ENCODE measurements at places on chromosomes 4 and X.

DNA sequence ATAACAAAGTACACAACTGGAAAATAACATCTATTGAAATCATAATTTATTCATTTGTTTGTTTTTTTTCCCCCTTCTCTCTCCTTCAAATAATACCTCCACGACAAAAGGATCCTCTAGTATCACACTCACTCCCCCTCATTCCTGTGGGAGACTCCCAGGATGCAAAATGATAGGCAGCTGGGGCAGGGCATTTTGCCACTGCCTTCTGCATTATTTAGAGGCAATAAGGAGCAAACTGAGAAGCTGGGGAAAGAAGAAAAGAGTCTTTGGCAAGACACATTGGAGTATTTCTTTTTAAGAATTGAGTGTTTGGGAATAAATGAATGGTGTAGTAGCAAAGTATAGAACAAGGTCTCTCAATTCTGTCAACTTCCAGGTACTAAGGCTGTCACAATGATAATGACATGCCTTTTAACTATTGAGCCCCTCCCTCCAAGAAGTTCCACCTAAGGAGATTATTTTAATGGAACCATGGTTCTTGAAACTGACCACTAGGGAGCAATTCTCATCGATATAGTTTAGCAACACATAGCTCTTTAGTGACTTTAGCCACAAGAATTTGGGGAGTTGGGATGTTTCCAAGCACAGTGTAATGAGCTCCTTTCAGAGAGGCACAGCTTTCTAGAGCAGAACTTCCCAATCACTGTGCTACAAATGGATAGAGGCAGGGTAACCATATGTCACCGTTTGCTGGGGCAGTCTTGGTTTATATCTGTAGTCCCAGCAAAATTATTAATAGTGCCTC lies 303.3 kb downstream of the FRMPD4 start:
- no peak for DNase-seq

DNA sequence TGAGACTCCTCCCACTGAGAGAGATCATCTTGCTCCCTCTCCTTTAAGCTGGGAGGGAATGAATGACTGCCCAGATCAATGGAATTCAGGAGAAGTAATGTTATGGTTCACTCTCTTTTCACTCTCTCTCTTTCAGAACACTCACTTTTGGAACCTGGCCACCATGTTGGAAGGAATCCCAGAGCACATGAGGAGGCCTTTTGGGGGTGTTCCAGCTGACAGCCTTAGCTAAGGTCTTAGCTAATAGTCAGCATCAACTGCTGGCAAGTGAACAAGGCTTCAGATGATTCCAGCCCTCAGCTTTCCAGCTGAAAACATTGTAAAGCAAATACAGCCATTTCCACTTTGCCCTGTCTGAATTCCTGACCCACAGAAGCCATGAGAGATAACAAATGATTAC lies 124.0 kb upstream of the CLNK start:
- DNase-seq = no peak

GRCh38 chr4:3342182-3342854 lies 49.5 kb downstream of the RGS12 start:
- no peak for DNase-seq

DNA sequence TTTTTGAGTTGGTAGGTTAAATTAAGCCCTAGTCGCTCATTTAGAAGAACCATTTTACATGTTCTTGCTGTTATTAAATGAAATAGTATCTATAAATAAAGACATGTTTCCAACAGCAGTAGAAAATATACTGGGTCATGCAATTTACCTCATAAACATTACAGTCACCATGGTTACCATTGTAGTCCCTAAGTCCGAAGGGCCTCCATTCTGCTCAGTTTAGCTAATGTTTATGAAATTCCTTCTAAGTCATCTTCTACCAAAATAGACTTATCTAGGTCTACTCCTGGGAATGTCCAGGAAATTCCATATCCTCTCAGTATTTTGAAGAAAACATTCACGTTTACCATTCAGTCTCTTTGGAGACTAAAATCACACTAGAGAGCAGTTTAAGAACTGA lies 292.5 kb upstream of the DCAF8L1 start:
- DNase-seq = no peak

DNA sequence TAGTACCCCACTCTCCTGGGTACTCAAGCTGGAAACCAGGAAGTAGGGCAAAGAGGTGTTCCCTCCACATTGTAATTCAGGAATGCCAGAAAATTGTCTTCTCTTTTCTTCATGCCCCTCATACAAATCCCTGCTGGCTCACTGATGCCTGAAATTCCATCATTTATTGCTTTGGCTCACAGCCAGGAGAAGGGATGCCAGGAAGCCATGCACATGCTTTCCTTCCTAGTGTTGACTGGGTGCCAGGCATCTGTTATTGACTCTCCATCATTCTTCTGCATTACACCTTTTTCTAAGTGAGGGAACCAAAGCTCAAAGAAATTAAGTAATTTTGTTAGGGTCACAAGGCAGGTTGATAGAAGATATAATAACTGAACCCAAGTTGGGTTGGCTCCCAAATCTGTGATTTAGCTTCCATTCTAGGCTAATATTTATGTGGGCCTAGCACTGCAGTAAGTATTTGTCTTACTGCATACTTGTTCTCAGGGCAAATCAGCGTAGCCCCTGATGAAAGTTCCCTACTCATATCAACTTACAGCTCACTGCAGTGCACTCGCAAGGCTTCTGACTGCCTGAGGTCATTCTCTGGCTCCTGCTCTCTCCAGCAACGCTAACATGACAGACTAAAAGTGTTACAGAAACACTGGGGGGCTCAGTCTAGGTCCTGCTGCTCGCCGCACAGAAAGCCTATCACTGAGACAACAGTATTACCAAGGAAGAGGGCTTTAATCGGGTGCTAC lies 89.0 kb downstream of the TRAPPC11 start:
- no peak for DNase-seq

GRCh38 chr4:108681321-108681809 lies 31.0 kb downstream of the OSTC start:
- no peak for DNase-seq

- DNase-seq = no peak
Measured at GRCh38 chrX:44506678-44507077, 36.0 kb downstream of the FUNDC1 start.

DNA sequence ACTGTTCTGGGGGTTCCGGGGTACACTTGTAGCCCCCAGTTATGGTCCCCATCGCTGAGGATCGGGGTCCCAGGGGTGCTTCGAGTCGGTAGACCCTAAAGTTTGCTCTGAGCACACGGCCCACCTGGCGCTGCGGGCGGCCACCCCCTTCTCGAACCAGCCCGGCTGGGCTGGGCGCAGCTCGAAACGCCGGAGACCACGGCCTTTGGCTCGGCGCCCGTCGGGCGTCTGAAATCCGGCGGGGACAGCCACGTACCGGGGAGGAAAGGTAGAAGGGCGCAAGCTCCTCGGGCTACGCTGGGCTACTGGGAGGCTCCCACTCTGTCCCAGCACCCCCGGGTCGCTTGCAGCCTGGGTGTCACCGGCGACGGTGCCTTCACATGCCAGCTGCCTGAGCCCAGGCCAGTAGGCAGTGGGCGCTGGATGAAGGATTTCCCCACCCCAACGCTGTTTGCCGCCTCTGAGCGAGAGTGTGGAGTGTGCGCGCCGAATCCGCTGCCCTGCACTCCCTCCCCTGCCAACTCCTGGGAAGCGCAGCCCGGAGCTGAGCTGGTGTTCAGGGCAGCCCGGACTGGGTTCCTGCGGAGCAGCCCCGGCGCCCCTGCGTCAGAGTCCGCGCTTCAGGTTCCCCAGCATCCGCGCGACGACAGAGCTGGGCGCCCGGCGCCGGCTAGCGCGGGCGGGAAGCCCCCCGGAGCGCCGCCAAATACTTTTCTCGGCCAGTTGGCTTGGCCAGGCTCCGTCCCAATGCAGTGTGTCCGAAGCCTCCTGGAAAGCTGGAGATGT lies 637 bp downstream of the MAMLD1 start:
- DNase-seq = no peak

- DNase-seq = no peak
Measured at GRCh38 chr4:152346526-152346925, 189.4 kb downstream of the FBXW7 start.

- no peak for DNase-seq
Measured at GRCh38 chrX:8323356-8323755, 141.3 kb upstream of the VCX3B start.

DNA sequence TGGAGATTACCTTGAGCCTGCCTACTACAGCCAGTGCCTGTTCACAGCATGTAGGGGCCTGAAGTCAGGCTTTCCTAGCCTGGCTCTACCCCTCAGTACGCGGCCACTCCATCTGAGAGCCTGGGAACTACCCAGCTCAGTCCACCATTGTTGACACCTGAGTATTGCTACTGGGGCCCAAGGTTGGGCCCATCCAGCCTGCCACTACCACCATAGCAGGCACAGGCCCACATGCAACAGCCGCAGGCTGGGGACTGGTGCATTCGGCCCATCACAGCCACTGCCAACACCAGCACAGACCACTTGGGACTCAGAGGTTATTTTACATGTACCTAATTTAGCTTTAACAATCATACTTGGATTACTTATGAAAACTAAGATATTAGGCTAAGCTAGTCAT lies 314.0 kb downstream of the GALNTL6 start:
- DNase-seq = no peak

DNA sequence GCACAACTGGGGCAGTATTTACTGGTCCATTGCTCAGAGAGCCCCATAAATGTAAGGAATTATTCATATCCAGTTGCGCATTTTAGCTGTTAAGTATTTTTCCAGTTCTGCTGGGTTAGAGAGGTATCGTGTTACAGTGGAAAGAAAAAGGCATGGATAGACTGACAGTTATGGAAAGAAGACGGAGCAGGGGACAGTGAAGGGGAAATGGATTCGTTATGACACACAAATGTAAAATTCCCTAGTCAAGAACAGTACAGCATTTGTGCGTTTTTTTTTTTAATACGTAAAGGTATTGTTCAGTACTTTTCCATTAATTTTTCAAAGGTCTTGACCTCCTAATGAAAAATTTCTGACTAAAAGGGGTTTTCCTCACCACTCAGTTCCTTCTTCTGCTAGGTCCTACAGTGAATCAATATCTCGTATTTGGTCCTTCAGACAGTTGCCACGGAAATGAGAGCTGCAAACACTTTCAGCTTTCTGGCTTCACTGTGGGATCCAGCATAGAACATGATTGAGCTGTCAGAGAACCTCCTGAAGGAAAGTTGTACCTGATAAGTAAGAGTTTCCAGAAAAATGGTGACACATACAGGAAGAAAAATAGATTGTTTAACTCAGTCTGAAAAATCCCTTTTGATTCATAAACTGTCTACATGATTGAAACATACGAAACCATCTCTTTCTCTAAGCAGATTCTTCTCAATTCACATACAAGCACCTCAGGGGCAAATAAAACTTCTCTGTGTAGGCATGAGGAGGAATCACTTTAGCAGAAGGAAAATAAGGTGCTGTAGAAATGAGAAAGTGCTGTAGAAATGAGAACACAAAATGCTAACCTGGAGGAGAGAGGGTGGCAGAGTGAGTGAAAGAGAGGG lies 21.8 kb upstream of the BBS12 start:
- no peak for DNase-seq

- DNase-seq = no peak
Measured at GRCh38 chrX:943035-943434, 269.4 kb downstream of the CRLF2 start.

DNA sequence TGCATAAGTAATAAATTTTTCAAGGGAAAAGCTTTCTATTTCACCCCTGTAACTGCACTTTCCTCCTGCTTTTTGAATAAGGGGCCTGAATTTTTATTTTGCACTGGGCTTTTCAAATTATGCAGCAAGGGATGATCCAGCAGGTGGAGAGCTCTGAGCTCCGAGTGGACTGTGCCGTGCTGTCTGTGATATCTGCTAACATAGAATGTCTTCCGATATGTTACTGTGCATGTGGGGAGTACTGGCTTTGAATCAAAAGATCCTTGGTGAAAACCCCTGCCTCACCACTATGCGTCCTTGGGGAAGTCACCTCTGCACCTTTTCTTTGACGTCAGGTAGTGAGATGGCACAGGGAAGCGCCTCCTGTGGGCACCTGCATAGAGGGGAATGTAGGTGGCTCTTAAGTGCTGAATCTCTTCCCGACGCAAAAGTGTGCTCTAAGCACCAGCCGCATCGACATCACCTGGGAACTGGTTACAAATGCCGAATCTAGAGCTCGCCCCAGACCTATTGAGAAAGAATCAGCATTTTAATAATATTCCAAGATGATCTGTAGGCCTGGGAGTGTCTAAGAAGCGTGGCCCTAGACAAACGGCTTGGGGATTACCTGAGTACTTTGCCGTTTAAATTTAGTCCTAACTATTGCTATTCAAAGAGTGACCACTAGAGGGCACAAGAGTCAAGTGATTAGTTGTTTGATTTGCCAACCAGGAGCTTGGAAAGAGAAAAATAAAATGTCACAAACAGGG lies 19.2 kb upstream of the WFS1 start:
- DNase-seq = no peak

- no peak for DNase-seq
Measured at GRCh38 chrX:10089378-10089795, 67.4 kb upstream of the CLCN4 start.

- no peak for DNase-seq
Measured at GRCh38 chrX:1600406-1601050, 9.1 kb downstream of the AKAP17A start.

DNA sequence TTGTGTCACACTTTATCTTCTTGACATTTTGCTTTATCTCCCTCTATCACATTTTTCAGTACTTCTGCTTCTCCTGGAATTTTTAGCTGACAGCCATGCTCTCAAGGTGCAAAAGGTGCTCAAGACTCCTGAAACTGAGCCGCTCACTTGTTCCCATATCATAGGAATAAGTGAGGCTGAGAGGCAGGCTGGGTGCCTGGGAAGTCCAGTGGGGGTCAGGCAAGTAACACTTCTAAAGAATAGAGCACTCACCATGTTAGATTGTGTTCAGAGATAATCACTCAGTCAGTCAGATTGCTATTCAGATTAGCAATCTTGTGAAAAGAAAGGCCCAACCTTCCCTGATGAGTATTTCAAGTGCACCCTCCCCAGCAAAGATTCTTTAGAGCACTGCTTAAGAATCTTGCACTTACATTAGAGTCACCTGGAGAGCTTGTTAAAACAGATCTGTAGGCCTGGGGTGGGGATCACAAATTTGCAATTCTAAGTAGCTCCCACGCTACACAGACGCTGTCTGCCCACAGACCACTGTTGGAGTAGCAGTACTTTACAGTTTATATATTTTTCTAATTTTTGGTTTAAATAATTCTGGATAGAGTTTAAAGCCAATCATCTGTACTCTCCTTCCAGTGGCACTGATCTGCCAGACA lies 23.1 kb upstream of the LRAT start:
- DNase-seq = no peak

DNA sequence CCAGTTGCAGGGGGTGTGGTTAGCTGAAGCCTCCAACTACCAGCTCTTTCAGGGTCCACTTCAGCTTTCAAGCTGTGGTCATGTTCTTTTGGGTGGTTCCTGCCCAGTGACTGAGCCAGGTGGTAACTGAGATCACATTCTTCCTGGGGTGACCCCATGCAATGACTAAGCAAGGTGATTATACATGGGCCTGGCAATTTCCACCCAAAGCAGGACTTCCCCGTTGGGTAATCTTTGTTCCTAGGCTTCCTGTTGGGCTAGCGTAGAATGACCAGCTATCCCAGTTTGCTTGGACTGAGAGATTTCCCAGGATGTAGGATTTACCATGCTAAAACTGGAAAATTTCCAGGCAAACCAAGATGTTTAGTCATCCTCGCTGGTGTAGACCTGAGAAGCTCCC lies 18.4 kb upstream of the MAGEB17 start:
- no peak for DNase-seq

All from activated T-cell treated with anti-CD3 and anti-CD28 coated beads for 48 hours (primary cell).